ENCODE measurements at places on chromosomes 2 and 18.

- DNase-seq, result no peak
These were observed 44.3 kb downstream of the BARD1 start for GRCh38 chr2:214765180-214765579.

DNA sequence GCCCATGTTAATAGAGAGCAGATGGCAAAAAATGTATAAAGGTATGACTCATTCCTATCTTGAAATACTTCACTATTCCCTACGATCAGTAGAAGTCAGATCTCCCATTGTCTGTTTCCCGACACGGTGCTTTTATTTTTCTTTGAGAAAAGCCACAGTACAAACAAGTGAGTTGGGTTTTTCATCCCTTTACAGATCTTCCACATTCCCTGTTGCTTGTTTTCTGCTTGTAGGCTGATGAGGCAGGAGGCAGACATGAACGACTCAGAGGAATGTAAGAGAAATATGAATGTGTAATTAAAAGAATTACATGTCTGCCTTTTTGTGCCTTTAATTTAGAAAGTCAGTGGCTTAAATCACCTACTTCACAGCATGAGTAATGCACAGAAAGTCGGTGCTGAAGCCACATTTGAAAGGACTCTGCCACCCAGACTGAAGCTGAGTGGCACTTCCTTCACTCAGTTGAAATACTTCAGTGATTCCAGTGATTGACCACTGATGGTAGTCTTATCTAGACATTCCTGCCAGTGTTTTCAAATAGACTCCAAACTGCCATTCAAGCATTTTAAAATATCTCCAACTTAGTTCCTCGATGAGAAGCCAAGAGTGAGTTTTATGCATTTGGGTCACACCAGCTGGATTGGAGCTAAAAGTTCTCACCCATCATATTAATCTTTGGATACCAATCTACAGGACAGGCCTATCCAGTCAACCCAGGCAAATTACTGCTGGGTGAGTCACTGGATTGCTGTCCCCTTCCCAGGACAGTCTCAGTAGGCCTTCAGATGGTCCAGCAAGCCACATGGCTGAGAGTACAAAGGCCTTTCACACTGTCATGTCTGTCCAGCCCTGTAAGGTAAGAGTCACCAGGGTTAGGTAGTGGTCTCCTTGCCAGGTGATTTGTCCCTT is 79.0 kb downstream of the COLEC12 start:
- DNase-seq, result no peak

DNA sequence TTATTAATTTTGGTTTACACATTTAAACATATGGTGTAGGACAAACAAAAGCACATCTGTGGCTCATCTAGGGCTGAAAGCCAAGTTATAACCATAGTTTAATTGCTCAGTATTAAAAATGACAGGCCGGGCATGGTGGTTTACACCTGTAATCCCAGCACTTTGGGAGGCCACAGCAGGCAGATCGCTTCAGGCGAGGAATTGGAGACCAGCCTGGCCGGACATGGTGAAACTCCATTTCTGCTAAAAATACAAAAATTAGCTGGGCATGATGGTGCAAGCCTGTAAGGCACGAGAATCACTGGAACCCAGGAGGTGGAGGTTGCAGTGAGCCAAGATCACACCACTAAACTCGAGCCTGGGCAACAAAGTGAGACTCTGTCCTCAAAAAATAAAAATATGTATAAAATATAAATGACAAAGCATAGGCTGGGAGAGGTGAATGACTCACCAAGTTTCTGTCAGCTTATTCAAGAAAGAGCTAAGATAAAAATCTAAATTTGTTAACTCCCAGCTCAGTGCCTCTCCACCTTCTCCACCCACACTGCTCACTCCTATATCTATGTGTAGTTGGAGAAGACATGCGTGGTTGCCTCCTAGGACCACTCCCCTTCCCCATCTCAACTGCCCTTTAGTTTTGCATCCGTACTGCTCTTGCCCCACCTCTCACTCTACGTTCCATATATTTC is 79.2 kb upstream of the PID1 start:
- no peak for DNase-seq

DNA sequence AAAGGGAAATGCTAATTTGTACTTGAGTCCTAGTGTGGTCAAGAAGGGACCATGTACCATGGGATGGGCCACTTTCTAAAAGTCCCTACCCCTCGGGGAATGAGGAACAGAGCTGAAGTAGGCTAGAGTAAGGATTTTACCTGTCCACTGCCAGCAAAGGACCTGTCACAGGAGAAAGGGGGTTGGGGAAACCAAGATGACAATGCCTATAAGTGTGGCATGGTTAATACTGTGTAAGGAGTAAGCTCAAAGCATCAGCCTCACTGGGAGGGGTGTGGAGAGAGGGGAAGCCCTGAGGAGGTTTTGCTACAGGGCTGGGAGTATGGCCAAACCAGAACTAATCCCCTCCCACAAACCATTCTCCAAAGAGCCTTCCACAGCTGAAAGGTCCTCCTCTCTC is 15.8 kb downstream of the GKN2 start:
- no peak for DNase-seq

DNA sequence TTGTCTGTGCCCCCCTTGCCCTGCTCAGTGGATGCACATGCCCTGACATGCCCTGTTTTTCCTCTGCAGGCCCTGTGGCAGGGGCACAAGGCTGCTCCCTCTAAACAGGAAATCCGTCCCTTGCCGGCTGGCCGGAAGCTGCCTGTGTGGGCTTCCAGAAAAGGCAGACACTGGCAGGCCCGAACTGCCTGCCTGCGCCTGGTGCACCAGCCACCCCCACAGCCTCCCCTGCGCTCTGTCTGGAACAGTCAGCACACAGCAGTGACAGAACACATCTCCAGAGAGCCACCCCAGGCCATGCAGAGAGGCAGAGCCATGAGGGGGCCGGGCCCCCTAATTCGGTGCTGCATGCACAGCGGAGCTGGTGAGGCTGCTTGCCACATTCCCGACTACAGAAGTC is 33.5 kb downstream of the LOXHD1 start:
- no peak for DNase-seq

DNA sequence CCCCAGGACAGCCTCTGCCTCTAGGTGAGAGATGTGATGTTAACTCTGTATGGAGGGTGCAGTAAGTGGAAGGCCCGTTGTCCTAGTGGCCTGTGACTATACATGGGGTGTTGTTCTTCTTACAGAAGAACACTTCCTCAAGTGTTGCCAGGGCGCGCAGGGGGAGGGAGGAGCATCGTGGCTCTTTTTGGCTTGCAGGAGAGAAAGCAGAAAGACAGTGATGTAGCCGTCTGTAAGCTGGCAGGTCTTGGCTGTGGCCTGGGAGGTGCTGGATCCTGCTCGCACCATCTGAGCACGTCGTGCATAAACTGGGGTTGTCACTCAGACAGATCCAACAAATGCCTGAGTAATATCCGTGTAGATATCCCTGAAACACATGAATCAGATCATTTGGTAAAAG is 44.3 kb downstream of the ZNF236 start:
- no peak for DNase-seq

GRCh38 chr18:78596794-78597345 is 382.7 kb upstream of the SALL3 start:
- no peak for DNase-seq

GRCh38 chr18:79787865-79788733 is 9.6 kb upstream of the KCNG2 start:
- DNase-seq, result no peak

DNA sequence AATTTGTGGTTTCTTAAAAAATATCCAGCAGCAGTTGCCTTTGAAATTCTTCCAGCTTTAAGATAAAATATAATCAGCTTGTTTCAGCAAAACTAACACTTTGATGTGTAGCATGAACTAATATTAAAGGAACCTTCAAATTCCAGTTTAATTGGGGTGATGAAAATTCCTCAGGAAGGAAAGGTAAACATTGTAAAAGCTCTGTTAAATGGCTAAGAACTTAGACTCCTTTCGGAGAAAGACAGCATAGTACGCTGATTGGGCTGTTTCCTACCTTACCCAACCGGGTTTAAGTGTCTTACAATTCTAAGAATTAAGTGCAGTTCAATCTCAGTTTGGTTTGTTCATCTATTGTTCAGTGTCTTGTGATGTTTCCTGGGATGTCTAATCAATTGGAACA is 108.3 kb downstream of the CDH7 start:
- DNase-seq, result no peak
